ENCODE measurements at places on chromosomes 11 and 22. TPM values are rescaled to one million over a fixed set of nuclear protein-coding genes. Genes with fewer than 3 reads are reported as not detected.

DNA sequence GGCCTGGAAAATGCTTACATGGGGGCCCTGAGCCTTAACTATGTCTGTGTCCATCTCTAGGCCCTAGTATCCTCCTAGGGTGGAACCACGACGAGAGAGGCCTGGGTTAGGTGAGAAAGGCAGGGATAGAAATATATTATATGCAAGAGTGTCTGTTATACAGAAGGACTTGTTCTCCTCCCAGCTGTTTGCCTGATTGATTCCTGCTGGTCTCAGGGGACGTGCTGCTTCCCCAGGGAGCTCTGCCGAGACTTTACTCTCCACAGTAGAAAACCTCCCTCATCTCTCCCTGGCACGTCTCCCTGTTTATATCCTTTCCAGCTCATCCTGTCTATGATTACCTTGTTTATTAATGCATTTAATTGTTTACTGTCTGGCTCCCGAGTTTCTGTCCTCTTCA lies 132.6 kb downstream of the MIAT start:
- DNase-seq = no peak

DNA sequence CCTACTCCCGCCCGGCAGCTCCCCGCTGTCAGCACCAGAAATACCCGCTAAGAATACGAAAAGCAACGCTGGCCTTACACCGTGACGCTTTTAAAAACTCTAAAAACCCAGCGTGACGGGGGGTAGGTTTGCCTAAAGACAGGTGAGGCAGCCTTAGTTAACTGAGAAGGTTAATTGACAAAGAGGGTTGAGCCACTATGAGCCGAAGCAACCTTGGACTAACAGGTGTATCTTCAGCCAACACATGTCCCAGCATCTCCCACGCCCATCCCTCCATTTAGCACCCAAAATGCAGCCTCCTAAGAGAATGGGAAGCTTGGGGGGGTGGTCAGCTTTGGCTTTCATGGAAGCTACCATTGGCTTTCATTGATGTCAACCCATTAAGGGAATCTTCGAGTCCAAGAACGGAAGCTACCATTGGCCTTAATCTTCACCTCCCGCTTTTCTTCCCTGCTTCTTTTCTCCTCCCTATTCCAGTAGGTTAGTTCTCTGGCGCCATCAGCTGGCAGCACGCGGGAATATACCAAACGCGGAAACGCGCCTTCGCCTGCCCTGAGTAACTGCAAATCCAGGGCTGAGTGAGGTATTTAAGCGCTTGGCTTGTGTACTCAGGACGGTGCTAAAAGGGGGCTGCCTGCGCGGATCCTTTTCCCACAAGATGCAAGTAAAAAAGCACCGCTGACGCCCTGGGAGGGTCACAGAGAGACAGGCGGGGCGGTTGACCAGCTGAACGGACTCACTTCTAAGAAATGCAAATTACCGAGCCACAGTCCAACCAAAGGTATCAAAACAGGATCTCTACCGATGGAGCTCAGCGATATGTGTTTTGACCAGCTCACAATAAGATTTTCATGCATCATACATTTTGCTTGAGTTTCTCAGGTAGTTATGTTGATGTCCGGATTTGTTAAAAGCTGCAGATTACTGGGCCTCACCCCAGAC lies 38.5 kb upstream of the GLYATL1 start:
- peak; percentile 45 for DNase-seq

GRCh38 chr11:66136752-66137123 lies 66.7 kb downstream of the PACS1 start:
- DNase-seq = no peak

Gene NFAM1
- total RNA-seq = 0.27 TPM

GRCh38 chr11:82270870-82271269 lies 462.8 kb downstream of the FAM181B start:
- DNase-seq = no peak

Data from B cell (primary cell).